T1000 (cell line): ENCODE measurements at places on chromosomes 5 and 9.

- DNase-seq: no peak
Observed at GRCh38 chr9:4420351-4420750, 69.9 kb upstream of the SLC1A1 start.

DNA sequence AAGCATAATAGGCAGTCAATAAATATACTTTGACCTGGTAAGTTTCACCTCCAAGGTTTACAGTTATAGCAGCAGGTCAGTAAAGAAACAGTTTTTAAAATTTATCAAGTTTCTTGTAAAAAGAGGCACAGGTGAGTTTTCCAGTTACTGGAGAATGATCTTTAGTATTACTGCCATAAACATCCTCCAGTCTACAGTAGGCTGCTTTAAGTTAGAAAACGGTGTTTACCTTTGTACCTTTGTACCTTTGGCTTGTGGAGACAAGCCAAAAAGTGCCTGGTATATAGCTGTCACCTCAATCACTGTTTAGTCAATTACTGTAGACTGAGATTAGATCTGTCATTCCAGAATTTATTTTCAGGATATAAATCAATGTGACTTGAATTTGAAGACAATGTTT lies 42.7 kb upstream of the SRFBP1 start:
- no peak for DNase-seq

GRCh38 chr5:142175039-142175438 lies 66.5 kb downstream of the NDFIP1 start:
- DNase-seq: no peak

- DNase-seq: no peak
Observed at GRCh38 chr9:136242918-136243525, 2.6 kb downstream of the QSOX2 start.

- no peak for DNase-seq
Observed at GRCh38 chr9:130187523-130187846, 15.3 kb downstream of the NCS1 start.
